ENCODE measurements at places on chromosomes 2 and 18. TPM values are rescaled to one million over a fixed set of nuclear protein-coding genes. Genes with fewer than 3 reads are reported as not detected.

Gene ACMSD
- not detected for total RNA-seq

Gene RGPD4
- total RNA-seq = not detected

Gene RGPD3
- total RNA-seq = 0.25 TPM

Gene KLHL41
- 0.09 TPM for total RNA-seq

Gene HNRNPLL
- total RNA-seq = 80.7 TPM

Gene WIPF1
- 198 TPM for total RNA-seq

Gene FSHR
- total RNA-seq = not detected

Gene CMPK2
- total RNA-seq = 5.7 TPM

Gene CRYGB
- not detected for total RNA-seq

Gene LRPPRC
- total RNA-seq = 121 TPM

Gene SIGLEC15
- total RNA-seq = not detected

Gene SMAD4
- 84.7 TPM for total RNA-seq

Gene AGBL5
- 12.1 TPM for total RNA-seq

DNA sequence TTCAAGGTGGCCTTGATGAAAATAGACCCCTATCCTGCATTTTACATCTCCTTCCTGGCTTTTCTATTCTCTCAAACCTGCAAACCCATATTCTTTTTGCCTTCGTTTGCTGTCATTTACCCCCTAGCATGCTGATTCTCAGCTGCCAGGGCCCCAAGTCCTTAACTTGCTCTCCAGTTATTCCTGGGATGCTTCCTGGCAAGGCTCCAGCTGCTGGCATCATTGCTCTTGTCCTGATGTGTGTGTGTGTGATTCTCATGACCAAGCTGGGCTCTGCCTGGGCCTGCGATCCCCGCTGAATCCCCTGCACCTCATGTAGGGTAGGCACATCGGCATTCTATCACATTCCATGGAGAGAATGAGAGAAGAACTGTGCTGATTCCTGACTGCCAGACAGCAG, 11.9 kb downstream of the NPAS2 start:
- H3K4me1 ChIP-seq = no peaks in the 10 kb centered on the region
- no peak overlapping the region for H3K27ac ChIP-seq
- DNase-seq = no peak
- H3K36me3 ChIP-seq = peaks cover 6% of the 10 kb centered on the region

- no peaks in the 10 kb centered on the region for H3K4me1 ChIP-seq
- no peak for DNase-seq
- no peak overlapping the region for H3K27ac ChIP-seq
Measured at GRCh38 chr2:19536136-19536535, 177.7 kb upstream of the OSR1 start.

DNA sequence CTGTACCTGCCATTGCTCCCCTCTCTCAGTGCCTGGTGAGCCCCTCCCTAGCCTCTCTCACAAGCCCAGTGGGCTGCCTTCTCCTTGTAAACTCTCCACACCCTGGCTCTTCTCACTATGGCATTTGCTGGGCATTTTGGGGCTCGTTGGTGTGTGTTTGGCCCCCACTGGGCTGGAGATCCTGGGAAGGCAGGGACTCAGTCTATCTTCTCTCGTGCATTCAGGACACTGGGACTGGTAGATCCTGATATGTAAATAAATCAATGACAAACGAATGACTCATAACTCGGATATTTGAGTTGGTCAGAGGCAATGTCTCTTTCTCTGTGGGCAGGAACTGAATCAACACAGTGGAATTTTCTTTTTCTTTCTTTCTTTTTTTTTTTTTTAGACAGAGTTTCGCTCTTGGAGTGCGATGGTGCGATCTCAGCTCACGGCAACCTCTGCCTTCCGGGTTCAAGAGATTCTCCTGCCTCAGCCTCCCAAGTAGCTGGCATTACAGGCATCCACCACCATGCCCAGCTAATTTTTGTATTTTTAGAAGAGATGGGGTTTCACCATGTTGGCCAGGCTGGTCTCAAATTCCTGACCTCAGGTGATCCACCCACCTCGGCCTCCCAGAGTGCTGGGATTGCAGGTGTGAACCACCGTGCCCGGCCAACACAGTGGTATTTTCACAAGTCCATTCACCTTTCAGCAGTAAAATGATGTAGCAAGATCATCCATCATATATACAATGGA, 144.6 kb upstream of the SPRED2 start:
- H3K4me3 ChIP-seq = no peak overlapping the region
- H3K4me1 ChIP-seq = peaks cover 6% of the 10 kb centered on the region
- H3K27ac ChIP-seq = no peak overlapping the region
- DNase-seq = no peak
- no peaks in the 10 kb centered on the region for H3K36me3 ChIP-seq
- peaks cover 22% of the 10 kb centered on the region for H3K27me3 ChIP-seq

DNA sequence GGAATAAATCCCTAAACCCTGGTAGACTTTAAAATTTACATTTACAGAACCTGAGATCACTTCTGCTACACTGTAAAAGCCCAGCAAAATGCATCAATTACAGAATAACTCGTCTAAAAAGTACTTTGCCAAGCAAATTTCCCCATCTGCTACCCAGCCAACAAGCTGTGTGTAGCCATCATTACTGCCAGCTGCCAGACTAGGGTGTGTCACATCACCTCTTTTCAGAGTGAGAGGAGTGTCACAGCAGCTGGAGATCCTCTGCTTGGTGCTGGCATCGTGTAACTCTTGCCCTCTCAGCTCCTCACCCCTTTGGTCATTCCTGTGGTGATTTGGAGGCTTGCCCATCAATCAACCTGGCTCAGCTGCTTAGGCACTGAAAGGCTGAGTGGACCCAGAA, 340.4 kb upstream of the MMADHC start:
- no peak for DNase-seq
- no peak overlapping the region for H3K27ac ChIP-seq
- no peak overlapping the region for H3K4me3 ChIP-seq
- no peaks in the 10 kb centered on the region for H3K27me3 ChIP-seq
- no peaks in the 10 kb centered on the region for H3K36me3 ChIP-seq

DNA sequence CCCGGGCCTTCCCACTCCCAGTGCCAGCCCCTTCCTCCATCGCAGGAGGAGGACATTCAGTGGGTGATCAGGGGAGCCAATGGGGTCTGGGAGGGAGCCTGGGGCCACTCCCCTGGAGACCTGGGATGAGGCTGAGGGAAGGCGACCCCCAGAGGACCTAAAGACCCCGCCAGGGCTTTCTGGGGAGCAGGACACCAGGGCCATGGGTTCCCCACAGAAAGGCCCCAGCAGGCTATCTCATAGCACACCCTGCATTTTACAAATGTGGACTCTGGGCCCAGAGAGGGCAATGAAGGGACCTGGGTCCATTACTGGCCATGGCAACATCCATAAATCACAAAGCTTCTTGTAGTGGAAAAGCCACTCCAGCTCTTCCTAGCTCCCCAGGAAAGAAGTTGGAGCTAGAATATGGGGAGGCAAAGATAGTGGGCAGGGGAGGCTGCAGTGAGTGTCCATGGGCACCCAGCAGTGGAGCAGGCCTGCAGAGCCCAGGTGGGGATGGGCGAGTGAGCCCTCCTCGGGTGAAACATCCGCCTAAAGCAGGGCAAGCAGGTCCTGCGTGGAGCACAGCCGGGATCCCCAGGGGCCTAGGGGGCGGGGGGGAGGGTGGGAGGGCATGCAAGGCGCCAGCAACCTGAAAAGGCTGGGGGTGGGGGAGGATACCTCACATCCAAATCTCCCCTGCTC, 13.8 kb downstream of the CYP26B1 start:
- no peaks in the 10 kb centered on the region for H3K36me3 ChIP-seq
- DNase-seq = no peak
- H3K4me3 ChIP-seq = no peak overlapping the region
- peaks cover 5% of the 10 kb centered on the region for H3K4me1 ChIP-seq
- H3K27me3 ChIP-seq = no peaks in the 10 kb centered on the region

DNA sequence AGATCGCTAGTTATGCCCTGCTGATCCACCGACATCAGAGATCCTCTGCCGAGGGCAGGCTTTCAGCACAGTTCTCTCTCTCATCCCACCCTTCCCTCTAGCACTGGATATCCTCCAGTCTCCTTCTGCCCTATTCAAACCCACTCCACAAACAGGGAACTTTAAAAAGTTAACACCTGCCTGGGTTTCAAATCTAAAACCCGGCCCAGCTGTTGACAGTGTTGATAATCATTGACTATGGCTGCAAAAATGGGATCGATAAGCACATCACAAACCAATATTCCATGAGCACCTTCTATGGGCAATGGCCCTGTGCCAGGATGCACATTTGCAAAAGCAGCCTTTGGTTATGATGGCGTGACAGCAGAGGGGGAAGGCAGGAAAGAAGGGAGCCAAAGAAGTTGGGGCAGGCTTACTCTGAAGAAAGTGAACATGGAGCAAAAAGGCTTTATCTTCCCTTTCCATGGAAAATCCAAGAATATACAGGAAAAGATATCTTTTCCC, 482.3 kb upstream of the KLHL29 start:
- H3K27me3 ChIP-seq = no peaks in the 10 kb centered on the region
- no peak overlapping the region for H3K4me3 ChIP-seq
- no peak overlapping the region for H3K27ac ChIP-seq

DNA sequence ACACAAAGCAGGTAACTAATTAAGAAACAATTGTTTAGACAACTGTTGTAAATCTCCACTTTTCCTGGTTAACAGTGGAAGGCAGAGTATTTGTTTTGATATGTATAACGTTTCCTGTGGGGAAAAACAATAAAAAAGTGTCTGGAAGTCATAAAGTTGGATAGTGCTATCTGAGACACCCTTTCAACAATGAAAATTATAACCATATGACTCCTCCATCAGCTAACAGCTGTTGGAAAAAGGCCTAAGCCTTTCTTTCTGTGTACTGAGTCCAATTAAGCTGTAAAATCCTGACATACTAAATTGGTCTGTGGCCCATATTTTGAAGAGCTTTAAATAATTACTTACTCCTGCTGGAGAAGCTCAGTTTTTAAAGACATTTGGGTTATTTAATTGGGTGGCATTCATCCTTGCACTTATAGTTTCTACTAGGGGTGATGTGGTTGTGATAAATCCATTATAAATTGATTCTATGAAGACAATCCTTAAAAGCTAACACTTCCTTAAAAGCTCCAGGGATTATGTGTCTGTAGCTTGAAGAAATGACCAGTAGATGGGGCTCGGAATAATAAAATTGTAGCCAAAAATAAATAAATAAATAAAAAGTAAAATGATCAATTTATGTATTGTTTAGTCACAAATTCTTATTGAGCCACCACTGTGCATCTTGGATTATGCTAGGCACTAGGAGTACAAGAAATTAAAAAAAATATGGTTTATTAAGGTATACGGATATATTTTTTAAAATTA, 698.1 kb upstream of the NXPH2 start:
- H3K27me3 ChIP-seq = no peaks in the 10 kb centered on the region
- no peak overlapping the region for H3K4me3 ChIP-seq
- no peaks in the 10 kb centered on the region for H3K4me1 ChIP-seq
- no peak for DNase-seq
- no peaks in the 10 kb centered on the region for H3K36me3 ChIP-seq

DNA sequence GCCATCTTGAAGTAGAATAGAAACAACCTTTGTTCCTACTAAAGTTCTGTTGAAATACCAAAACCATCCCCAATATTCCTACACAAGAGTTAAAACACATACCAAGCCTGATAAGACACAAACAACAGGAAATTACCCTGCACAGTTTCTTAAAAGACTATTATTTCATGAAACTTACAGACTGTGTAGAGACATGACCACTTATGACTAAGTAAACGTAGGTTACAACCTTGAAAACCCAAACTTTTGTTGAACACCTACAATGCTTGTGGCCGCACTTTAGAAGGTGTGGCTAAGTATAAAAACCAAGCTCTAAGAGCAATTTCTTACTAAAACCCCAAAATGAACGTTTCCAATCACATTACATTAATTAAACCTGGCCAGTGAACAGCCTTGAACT, 2.0 kb downstream of the SMAD2 start:
- H3K4me1 ChIP-seq = peaks cover 63% of the 10 kb centered on the region
- H3K27me3 ChIP-seq = no peaks in the 10 kb centered on the region
- peak overlapping the region; percentile 82 for H3K4me3 ChIP-seq
- peaks cover 4% of the 10 kb centered on the region for H3K36me3 ChIP-seq
- H3K27ac ChIP-seq = peak overlapping the region; percentile 97

DNA sequence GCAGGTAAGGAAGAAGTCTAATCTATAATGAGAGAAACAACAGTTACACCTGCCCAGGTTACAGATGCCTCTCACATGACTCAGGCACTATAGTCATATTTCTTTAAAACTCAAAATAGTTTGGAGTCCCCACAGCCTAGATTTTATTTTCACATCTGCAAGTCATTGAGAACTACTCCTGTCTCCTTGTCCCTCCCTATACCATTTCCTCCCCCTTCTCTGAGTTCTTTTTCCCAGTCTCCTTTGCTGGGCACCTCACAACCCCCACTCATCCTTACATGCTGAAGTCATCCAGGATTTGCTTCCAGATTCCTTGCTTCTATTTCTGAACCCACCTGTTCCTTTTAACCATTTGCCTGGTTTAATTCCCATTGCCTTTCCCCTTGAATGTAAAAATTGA, 73.1 kb upstream of the KCNE4 start:
- H3K27me3 ChIP-seq = peaks cover 6% of the 10 kb centered on the region
- H3K4me1 ChIP-seq = peaks cover 12% of the 10 kb centered on the region
- no peaks in the 10 kb centered on the region for H3K36me3 ChIP-seq
- H3K4me3 ChIP-seq = no peak overlapping the region

- H3K36me3 ChIP-seq = peaks cover 6% of the 10 kb centered on the region
- no peak for DNase-seq
- no peak overlapping the region for H3K4me3 ChIP-seq
- no peak overlapping the region for H3K27ac ChIP-seq
Measured at GRCh38 chr2:190572246-190572645, 37.7 kb upstream of the NEMP2 start.

DNA sequence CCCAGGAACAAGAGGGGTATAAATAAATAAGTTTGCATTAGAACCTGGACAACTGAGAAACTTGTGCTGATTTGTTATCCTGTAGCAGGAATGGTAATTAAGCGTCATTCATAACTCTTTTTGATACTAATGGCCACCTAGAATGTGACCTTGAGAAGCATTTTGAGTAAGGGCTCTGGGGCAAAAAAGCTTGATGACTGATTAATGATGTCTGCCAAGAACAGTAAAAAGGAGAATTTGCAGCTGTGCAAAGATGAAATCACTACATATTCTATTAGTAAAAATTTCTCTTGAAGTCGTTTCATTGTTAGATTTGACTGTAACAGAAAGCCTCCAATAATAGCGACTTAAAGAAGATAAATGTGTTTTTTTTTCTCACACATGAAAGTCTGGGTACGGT, 157.7 kb downstream of the PRKCE start:
- H3K36me3 ChIP-seq = no peaks in the 10 kb centered on the region
- H3K27ac ChIP-seq = no peak overlapping the region
- peaks cover 12% of the 10 kb centered on the region for H3K4me1 ChIP-seq
- H3K4me3 ChIP-seq = no peak overlapping the region
- H3K27me3 ChIP-seq = no peaks in the 10 kb centered on the region
- no peak for DNase-seq

- peaks cover 19% of the 10 kb centered on the region for H3K36me3 ChIP-seq
- H3K4me1 ChIP-seq = peaks cover 15% of the 10 kb centered on the region
- no peak overlapping the region for H3K27ac ChIP-seq
- H3K27me3 ChIP-seq = no peaks in the 10 kb centered on the region
Measured at GRCh38 chr2:86069091-86069685, 36.5 kb downstream of the POLR1A start.

GRCh38 chr2:58481670-58482069, 240.5 kb upstream of the FANCL start:
- no peak overlapping the region for H3K4me3 ChIP-seq
- no peak for DNase-seq
- no peak overlapping the region for H3K27ac ChIP-seq
- no peaks in the 10 kb centered on the region for H3K4me1 ChIP-seq
